ENCODE measurements at places on chromosomes 5 and 9. TPM values are rescaled to one million over a fixed set of nuclear protein-coding genes. Genes with fewer than 3 reads are reported as not detected.

Gene G3BP1
- 146 TPM for total RNA-seq

- no peak for ATAC-seq
These were observed 154.5 kb downstream of the TENT4A start for GRCh38 chr5:6867712-6868111.

- no peak for ATAC-seq
These were observed 228.7 kb downstream of the ADAMTS6 start for GRCh38 chr5:65252977-65253376.

- ATAC-seq, result no peak
These were observed 3.3 kb downstream of the RNF183 start for GRCh38 chr9:113299800-113300292.

Gene KCTD16
- total RNA-seq, result not detected
